Upper lobe of left lung (tissue), 6 donors: ENCODE measurements at places on chromosomes 1 and 21. TPM values are rescaled to one million over a fixed set of nuclear protein-coding genes. Genes with fewer than 3 reads are reported as not detected.

- no peak for DNase-seq
These were observed 32.1 kb downstream of the ALPL start for GRCh38 chr1:21541329-21541728.

DNA sequence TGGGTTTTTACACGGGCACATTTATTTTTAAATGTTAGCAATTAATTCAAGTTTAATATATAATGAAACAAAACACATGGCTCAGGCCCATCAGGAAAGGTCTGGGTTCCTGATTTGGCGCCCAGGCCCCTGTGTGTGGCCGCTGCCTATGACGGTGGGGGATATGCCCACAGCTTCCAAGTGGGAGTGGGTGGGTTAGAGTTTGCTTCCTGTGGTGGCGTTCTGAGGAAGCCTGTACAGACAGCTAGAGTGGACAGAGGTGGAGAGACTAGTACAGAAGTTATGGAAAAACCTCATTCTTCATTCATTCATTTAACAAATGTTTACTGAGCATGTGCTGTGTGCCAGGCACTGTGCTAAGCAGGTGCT, 22.4 kb upstream of the EPS8L3 start:
- DNase-seq, result no peak

GRCh38 chr1:6198646-6199297, 623 bp downstream of the RPL22 start:
- DNase-seq, result no peak

The ITPKB gene
- 53.9 TPM for total RNA-seq

The TBX15 gene
- total RNA-seq, result 0.30 TPM
